Activated CD4-positive, alpha-beta T cell treated with anti-CD3 and anti-CD28 coated beads for 24 hours (primary cell): ENCODE measurements at places on chromosomes 2 and 18.

DNA sequence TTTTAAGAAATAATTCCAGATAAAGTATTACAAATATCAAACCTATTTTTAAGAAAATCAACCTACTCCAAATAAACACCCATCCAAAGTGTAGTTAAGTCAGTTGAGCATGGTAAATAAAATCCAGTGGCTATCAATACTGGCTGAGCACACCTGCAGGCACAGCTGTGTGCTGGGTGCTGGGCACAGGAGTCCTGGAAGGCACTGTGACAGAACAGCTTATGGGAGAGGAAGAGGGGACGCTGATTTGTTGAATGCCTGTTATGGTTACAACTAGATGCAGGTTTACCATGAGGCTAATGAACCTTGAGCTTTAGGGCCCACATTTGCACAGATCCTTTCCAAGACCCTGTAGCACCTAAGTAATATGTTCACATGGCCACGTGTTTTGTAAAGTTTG lies 202.7 kb downstream of the MTX2 start:
- no peak for DNase-seq

GRCh38 chr2:173427887-173428668 lies 73.4 kb downstream of the CDCA7 start:
- no peak for DNase-seq

DNA sequence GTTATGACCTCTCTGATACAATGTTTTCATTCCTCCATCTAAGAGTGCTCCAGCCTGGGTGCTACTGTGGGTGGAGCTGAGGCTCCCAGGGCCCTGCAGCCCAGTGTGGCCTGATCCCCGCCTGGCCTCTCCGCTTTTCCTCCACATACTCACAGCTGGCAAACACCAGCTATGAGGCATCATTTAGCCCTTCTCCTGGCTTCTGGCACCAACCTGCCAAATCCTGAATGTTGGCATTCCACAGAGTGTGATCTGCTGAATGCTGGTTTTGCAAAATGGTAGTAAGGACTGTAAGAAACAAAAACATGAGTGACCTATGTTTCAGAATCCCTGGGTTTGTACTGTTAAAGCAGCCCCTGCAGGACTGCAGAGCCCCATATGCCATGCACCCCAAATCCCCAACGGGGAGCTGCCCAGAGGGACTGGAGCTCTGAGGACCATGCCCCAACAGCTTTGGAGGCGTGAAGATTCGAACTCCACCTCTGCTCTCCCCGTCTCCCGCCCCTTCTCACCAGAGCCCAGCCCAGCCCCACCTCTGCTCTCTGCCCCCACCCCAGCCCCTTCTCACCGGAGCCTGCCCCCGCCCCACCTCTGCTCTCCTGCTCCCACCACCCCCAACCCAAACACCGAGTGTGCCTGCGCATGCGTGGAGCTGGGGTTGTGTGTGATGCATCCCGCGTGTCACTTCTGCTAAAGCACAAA lies 4.2 kb downstream of the SLC66A2 start:
- DNase-seq: no peak

- no peak for DNase-seq
Measured at GRCh38 chr2:9222893-9223287, 16.3 kb downstream of the ASAP2 start.

DNA sequence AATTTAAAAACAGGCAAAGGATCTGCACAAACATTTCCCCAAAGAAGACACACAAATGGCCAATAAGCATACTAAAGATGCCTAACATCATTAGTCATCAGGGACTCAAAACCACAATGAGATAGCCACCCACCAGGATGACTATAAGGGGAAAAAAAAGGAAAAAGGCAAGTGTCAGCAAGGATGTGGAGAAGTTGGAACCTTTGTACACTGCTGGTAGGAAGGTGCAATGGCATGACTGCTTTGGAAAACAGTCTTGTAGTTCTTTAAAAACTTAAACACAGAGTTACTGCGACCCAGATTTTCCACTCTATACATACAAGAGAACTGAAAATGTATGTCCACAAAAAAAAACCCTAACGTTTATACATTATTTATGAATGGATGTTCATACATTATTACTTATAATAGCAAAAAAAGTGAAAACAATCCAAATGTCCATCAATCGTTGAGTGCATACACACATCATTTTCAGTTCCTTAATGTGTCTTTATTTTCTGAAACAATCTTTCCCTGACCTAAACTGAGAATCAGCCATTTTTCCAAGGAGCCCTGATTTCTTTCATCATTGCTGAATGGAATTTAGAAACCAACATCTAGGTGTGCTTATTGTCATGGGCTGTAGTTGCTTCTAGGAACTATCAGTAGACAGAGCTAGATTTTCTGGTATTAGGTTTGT lies 64.7 kb upstream of the TLK1 start:
- DNase-seq: no peak

- DNase-seq: no peak
Measured at GRCh38 chr2:173404841-173405750, 50.4 kb downstream of the CDCA7 start.

DNA sequence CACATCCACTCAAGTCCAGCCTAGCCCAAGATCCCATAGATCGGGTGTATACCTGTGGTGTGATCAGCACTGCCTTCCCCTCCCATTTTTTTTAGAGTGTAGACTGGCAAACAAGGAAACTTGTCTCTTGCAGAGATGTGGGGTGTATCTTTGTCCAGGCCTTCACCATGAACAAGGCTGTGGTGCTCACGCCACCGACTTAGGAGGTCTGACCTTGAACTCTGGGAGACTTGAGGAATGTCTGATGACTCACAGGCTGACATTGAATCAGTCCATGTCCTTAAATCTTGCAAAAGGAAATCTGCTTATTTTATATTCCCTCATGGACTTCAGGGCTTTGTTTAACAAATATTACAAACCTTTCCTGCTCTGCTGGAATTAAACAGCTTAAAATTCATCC lies 4.5 kb upstream of the CTIF start:
- no peak for DNase-seq

GRCh38 chr2:221589696-221590095 lies 17.6 kb upstream of the EPHA4 start:
- no peak for DNase-seq

GRCh38 chr2:8918412-8918811 lies 81.0 kb upstream of the KIDINS220 start:
- no peak for DNase-seq
